ENCODE measurements at places on chromosomes 16 and 17. TPM values are rescaled to one million over a fixed set of nuclear protein-coding genes. Genes with fewer than 3 reads are reported as not detected.

AIPL1 gene
- 0.19 TPM for total RNA-seq

CSF3 gene
- total RNA-seq, result 1.3 TPM

C16orf95 gene
- 4.8 TPM for total RNA-seq

KRT12 gene
- total RNA-seq, result not detected

KRT28 gene
- total RNA-seq, result not detected

RNF222 gene
- total RNA-seq, result not detected

ANKRD40 gene
- total RNA-seq, result 27.8 TPM

OTOA gene
- under 0.01 TPM for total RNA-seq

HEATR9 gene
- not detected for total RNA-seq

WFIKKN2 gene
- total RNA-seq, result under 0.01 TPM

DPEP3 gene
- total RNA-seq, result not detected

KRTAP2-3 gene
- total RNA-seq, result under 0.01 TPM

FMNL1 gene
- 0.38 TPM for total RNA-seq

FSCN2 gene
- total RNA-seq, result 5.1 TPM

UNC13D gene
- 0.19 TPM for total RNA-seq

MAP2K3 gene
- total RNA-seq, result 33.4 TPM

KRT38 gene
- total RNA-seq, result not detected

FBXW10B gene
- total RNA-seq, result under 0.01 TPM

KRTAP1-1 gene
- total RNA-seq, result not detected

P2RX1 gene
- total RNA-seq, result 0.38 TPM

WNK4 gene
- total RNA-seq, result 3.5 TPM

TBX21 gene
- total RNA-seq, result not detected

ZNF267 gene
- total RNA-seq, result 14.4 TPM

CRYBA1 gene
- not detected for total RNA-seq
